SJSA1 (cell line): ENCODE measurements at places on chromosomes 16 and 17. TPM values are rescaled to one million over a fixed set of nuclear protein-coding genes. Genes with fewer than 3 reads are reported as not detected.

Gene ZACN
- not detected in 2 replicates for total RNA-seq

Gene PERCC1
- total RNA-seq: not detected in 2 replicates

Gene ACSM5
- not detected in 2 replicates for total RNA-seq

Gene OR2C1
- 0.08 TPM in 1 of 2 replicates, not detected in the other for total RNA-seq

Gene DPEP1
- total RNA-seq: 6.2 and 10.7 TPM in 2 replicates

DNA sequence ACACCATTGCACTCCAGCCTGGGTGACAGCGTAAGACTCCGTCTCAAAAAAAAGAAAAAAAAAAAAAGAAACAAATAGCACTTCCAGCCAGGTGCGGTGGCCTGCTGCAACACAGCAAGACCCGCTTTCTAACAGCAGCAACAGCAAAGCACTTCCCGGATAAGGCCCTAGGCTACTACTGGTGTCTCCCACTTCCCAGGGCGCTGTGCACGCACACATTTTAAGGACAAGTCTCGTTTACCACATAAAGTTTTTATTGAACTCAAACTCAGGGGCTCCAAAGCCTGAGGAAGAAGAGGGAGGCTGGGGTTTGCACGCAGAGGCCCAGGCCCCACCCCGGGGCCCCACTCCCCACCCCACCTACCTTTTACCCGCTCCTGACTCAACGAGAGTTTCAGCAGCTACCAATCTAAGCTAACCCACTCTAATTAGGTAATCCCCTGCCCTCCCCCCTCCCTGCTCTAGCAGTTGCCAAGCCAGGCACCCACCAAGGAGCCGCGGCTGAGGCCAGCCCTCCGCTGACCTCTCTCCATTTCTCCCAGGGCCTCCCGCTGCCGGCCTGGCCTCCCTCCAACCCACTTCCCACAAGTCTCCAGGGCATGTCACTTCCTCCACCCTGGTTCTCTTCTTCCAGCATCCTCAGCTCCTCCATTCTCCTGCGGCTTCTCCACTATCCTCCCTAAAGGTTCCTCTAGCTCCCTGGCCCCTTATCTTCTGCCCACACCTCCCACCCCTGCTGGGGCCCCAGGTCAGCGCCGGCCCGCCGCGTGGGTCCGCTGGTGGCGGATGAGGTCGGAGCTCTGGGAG lies 2.4 kb downstream of the ZNF768 start:
- no peak for DNase-seq
- H3K27ac ChIP-seq: no peak overlapping the region
- peaks cover 12% of the 10 kb centered on the region for H3K4me1 ChIP-seq
- H3K4me3 ChIP-seq: no peak overlapping the region
- no peaks in the 10 kb centered on the region for H3K27me3 ChIP-seq

- H3K27ac ChIP-seq: no peak overlapping the region
- H3K4me1 ChIP-seq: peaks cover 51% of the 10 kb centered on the region
- peaks cover 3% of the 10 kb centered on the region; the same call in 1 of the 2 replicates for H3K36me3 ChIP-seq
Observed at GRCh38 chr17:81483862-81484194, 28.8 kb downstream of the ACTG1 start.

DNA sequence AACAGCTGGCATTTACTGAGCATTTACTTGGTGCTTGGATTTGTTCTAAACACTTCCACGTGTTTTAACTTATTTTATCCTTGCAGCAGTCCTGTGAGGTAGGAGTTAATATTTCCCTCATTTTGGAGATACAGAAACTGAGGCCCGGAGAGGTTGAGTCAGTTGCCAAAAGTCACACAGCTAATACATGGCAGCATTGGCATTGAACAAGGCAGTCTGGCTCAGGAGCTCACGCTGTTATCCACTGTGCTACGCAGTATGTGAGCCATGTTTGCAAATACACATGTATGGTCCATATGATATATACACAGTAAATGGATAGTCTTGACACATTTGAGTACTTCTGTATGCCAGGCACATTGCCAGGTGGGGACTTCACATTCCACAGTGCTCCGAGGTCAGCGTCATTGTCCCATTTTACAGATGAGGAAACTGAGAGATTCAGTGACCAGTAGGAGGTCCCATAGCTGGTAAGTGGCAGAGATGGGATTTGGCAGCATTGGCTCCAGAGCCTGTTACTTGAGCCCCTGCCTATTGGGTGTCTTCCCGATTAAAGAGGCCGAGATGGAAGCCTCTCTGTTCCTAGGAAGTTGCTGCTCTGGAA lies 110.7 kb downstream of the ABCC6 start:
- no peak for DNase-seq
- H3K27ac ChIP-seq: no peak overlapping the region
- peaks cover 81% of the 10 kb centered on the region for H3K36me3 ChIP-seq
- no peaks in the 10 kb centered on the region; the same call in 1 of the 2 replicates for H3K4me1 ChIP-seq
- no peak overlapping the region for H3K4me3 ChIP-seq

DNA sequence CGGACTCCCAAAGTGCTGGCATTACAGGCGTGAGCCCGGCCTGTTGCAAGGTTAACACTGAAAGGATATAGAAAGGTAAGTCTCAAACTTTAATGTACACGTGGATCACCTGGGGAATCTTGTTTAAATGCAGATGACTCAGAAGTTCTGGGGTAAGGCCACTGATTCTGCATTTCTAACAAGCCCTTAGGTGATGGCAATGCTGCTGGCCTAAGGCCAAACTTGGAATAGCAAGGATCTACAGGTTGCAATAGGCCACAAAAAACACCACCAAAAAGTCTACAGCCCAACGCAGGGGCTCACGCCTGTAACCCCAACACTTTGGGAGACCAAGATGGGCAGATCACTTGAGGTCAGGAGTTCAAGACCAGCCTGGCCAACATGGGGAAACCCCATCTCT lies 4.2 kb downstream of the CMTM4 start:
- H3K4me1 ChIP-seq: peaks cover 14% of the 10 kb centered on the region
- H3K27ac ChIP-seq: no peak overlapping the region
- H3K36me3 ChIP-seq: no peaks in the 10 kb centered on the region
- no peaks in the 10 kb centered on the region for H3K27me3 ChIP-seq
- no peak for DNase-seq

GRCh38 chr16:70380248-70380918 lies 33.7 kb downstream of the DDX19A start:
- peaks cover 55% of the 10 kb centered on the region for H3K36me3 ChIP-seq
- no peaks in the 10 kb centered on the region for H3K27me3 ChIP-seq
- H3K4me1 ChIP-seq: peaks cover 19% of the 10 kb centered on the region

DNA sequence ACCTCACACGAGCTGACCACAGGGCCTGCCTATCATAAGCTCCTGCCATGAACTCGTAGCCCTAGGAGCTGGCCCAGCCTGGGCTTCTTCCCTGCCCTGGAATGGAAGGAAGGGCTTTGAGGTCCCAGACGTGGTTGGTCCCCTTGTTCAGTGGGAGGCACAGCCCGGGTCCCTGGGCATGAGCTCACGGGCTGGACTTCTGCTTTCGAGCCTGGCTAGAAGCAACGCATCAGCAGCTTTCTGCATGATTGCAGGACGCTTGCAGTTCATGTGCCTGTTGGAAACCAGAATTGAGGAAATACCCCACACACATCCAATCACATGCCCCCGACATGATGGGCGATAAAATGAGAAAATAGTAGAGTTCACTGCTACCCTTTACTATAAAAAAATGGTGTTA lies 293.3 kb downstream of the MAF start:
- DNase-seq: no peak
- H3K4me3 ChIP-seq: no peak overlapping the region
- H3K4me1 ChIP-seq: no peaks in the 10 kb centered on the region
- no peaks in the 10 kb centered on the region for H3K36me3 ChIP-seq
- H3K27me3 ChIP-seq: no peaks in the 10 kb centered on the region

DNA sequence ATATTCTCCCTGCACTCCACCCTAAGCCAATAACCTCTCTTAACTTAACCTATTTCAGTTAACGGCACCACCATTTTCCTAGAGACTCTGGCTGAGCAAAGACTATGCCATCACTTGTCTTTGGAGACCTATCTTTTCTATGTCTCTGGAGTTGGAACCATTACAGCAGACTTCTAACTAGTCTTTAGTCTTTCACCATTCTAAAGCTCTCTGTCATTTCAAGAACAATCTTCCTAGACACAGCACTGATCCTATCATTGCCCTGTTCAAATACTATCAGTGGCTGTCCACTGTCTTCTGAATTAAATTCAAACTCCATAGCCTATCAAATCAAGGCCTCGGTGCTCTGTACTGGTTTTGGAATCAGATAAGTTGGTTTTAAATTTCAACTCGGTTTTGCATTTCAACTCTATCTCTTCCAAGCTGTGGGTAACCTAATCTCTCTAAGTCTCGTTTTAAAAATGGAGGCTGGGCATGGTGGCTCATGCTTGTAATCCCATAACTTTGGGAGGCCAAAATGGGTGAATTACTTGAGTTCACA lies 31.9 kb downstream of the RNF43 start:
- DNase-seq: no peak
- H3K27me3 ChIP-seq: peaks cover 54% of the 10 kb centered on the region
- H3K4me1 ChIP-seq: no peaks in the 10 kb centered on the region
- no peak overlapping the region for H3K4me3 ChIP-seq

DNA sequence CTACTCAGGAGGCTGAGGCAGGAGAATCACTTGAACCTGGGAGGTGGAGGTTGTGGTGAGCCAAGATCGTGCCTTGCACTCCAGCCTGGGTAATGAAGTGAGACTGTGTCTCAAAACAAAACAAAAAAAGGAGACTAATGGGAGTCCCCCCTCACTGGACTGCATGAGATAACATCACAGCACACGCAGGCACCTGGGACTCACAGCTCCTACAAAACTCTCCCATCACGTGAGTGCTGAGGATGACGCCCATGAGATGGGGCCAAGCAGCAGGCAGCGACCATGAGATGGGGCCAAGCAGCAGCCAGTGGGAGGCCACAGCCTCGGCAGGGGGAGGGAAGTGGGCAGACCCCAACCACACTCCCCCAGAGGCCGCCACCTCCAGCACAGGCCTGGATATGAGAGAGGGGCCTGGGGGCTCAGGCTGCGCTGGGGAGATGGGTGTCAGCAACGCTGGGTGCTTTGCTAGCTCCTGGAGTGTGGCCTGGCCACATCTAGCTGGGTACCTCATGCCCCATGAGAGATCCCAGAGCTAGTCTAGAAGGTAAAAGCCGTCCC lies 15.4 kb downstream of the DNAAF8 start:
- H3K4me3 ChIP-seq: no peak overlapping the region
- H3K36me3 ChIP-seq: peaks cover 46% of the 10 kb centered on the region
- H3K4me1 ChIP-seq: no peaks in the 10 kb centered on the region
- no peak for DNase-seq
- H3K27ac ChIP-seq: no peak overlapping the region

DNA sequence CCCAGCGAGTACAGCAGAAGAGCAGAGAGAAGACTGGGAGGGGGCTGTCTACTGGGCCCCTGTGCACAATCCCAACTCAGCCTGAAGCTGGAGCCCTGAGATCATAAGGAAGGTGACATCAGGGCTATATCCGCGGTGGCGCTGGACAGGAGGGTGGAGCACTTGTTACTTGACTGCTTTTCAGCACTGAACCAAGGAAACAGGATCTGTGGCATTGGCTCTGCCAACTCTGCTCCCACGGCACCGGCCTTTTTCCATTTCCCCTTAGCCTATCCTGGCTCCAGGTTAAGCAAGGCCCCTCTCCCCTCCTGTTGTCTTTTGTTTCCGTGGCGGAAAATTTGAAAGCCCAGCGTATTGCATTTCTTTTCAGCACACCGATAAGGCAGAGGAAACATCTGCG lies 125.0 kb upstream of the IRX3 start:
- no peaks in the 10 kb centered on the region for H3K36me3 ChIP-seq
- H3K27me3 ChIP-seq: no peaks in the 10 kb centered on the region
- H3K27ac ChIP-seq: no peak overlapping the region
- H3K4me3 ChIP-seq: no peak overlapping the region

DNA sequence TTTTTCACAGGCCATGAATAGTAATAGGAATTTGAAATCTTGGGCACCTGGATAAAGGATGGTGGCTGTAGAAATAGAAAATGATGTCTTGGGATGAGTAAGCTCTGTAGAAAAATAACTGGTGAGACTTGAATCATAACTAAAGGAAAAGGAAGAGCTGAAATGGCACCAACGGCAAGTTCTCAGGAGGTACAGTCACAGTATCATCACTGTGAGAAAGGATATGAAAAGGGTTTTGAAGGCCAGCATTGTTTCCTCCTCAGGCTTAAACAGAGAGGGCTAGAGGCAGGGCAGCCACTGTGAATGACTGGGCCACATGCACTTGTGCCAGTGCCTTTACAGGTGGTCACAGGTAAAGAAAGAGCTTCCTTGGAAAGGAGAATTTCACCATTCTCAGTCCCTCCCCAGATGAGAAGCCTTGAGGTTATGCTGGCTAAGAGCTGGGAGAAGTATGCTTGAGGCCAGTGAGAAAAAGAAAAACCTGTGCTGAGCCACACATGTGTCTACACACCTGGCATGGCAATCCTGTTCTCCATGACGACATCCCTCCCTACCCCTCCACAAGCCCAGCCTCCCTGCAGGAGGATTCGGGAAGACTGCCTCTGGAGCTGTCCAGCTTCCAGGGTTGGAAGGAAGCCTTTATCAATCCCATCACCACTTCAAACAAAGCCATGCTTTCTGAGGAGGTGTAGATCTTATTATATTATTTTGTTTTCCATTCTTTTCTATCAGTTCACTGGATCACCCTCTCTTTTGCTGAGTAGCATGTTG lies 3.8 kb upstream of the ANKFN1 start:
- H3K4me3 ChIP-seq: no peak overlapping the region
- H3K27me3 ChIP-seq: 0 out of 2 replicates have a peak, but pooled peaks cover 3% of the 10 kb centered on the region
- no peak for DNase-seq

DNA sequence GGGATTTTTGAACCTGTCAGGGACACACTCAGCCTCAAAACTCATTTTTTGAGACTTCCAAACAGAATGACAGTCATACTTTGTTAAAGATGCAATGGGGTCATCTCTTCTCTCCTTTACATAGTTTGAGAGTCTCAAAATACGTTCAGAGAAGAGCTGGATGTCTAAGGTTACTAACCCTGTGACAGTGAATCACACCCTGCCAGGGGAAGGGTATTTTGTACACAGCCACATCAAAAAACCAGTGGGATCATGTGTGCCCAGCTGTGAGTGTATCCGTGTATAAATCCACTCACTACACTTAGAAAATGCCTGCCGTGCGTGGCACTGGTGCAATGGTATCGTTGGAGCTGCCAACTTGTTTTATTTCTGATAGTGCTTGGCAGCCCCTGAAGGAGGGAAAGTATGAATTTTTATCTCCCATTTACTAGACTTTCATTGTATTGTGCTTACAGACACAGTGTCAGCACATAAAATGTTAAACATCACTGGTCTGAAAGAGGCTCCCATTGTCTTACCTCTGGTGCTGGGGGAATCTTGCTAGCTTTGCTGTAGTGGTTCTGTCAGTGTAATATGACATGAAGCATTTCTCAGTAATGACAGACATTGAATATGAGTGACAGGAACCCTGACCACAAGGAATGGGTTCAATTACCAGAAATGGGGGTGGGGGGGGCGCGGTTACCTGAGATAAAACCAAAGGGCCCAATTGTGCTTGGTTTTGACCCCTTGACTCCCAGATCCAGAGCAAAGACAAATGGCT lies 256.3 kb downstream of the FTO start:
- no peaks in the 10 kb centered on the region for H3K4me1 ChIP-seq
- no peaks in the 10 kb centered on the region for H3K36me3 ChIP-seq
- H3K27ac ChIP-seq: no peak overlapping the region
- H3K27me3 ChIP-seq: no peaks in the 10 kb centered on the region
